Hematopoietic multipotent progenitor cell treated with erythropoietin and hydrocortisone succinate and interleukin-3 and kit ligand, for 17 days (in vitro differentiated cells): ENCODE measurements at places on chromosomes 16 and 17.

DNA sequence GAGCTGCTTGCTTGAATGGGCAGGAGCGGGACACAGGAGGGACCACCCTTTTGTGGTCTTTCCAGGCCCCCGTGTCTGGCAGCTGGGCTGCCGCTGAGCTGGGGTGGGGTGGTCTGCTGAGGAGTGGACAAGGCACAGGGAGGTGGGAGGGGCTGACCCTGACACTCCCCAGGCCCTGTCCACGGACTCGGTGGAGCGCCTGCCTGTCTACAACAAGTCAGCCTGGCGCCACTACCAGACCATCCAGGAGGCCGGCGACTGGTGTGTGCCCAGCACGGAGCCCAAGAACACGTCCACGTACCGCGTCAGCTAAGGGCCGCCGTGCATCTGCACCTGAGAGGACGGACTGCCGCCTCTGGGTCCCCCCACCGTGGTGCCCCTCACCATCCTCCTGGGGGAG is 14.6 kb downstream of the PDK2 start:
- DNase-seq = no peak

DNA sequence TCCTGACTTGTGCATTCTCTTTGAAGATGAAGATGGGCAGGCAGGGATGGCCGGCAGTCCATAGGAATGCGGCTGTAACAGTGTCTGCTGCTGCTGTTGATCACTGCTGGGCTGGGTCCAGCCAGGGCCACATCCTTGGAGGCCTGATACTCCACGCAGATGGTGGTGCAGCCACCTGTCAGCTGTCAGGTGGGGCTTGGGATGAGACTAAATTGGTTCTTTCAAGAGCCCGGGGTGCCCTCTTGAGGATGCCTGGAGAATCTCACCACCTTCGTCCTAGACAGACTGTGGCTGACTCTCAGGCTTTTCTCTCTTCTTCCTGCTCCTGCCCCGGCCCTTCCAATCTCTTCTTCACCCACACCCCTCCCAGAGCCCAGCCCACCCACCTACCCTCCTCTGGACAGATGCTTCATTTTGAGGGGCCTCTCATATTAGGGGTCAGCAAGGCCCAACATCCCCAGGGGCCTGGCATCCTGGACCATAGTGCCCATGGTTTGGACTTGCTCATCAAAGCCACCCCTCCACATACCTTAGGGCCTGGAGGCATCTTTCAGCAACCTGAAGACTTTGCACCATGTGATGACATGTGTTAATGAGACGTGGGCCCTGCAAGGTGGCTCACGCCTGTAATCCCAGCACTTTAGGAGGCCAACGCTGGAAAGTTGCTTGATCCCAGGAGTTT is 19.1 kb downstream of the OSBPL7 start:
- peak; percentile 63 for DNase-seq

GRCh38 chr16:70438969-70439862 is at the start of gene ST3GAL2:
TSS of gene ST3GAL2 (minus strand) at chr16:70439100. CDS start at chr16:70398530, 40,570 bp downstream.
- peak; percentile 93 for DNase-seq

- DNase-seq = no peak
These were observed 566.0 kb upstream of the PSMD7 start for GRCh38 chr16:73730481-73731090.

DNA sequence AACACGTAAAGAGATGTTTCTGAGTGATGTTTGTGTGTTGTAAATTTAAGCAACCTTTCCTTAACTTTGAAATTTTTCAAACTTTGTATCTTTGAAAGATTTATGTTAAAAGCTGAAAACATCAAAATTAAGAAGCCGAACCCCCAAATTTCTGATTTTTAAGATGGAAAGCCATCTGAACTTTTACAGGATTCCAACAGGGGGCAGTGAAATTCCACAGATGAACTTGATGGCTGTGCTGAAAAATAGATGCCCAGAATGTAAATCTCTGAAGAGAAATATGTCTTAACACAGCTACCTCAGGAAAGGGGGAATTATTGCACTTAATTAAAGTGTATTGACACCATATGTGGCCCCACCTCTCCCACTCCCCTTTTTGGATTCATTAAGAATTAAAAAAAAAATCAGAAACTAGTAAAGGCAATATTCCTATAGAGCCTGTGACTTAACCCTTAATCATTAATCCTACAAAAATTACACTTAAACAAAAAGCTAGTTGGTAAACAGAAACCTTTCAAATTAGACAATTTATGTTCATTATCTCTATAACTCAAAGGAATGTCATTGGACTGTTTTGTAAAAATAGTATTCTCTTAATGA is 597.9 kb downstream of the KCNJ2 start:
- DNase-seq = no peak

DNA sequence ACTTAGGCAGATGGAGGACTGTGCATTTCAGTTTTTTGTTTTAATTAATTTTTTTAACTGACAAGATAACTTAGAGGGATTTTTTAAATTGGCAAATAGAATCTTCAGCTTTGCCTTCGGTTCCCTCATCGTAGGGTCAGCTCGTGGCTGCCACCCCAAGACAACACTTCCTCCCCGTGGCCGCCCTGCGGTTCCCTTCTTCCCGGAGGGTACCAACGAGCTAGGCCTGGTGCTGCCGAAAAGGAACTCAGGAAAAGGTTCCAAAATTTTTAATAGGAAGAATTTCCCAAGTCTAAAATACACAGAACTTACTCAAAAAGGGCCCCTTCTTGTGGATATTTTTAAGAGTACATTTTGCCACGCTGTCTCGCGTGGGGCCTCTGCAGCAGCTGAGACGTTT is 210.4 kb upstream of the CHMP6 start:
- no peak for DNase-seq

- no peak for DNase-seq
These were observed 5.1 kb downstream of the LDAF1 start for GRCh38 chr16:21163576-21163975.

GRCh38 chr16:11506741-11507305 is 79.9 kb downstream of the LITAF start:
- DNase-seq = no peak

DNA sequence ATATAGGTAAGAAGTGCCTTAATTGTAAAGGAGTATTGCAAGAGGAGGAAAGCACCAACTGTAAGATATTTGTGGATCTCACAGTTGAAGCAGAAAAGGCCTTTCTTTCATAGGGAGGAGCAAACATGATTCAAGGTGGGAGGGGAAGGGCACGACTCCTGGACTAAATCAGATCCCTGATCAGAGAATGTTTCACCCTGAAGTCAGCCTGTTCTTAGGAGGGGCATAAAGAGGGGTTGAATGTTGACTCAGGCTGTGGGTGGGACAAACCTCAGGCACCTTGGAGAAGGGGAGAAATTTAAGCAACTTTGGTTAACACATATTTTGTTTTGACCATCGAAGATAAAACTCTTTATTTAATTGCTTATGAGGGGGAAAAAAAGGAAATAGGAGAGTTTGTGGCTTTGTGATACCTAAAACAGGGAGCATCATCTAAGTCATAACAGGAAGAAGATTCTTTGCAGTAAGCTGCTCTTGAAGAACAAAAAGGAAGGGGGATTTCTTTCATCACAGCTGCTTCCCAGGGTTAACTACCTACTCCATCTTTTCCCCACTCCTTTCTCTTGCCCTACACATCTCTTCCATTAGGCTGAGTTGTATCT is 158.6 kb upstream of the ZNF267 start:
- DNase-seq = no peak

DNA sequence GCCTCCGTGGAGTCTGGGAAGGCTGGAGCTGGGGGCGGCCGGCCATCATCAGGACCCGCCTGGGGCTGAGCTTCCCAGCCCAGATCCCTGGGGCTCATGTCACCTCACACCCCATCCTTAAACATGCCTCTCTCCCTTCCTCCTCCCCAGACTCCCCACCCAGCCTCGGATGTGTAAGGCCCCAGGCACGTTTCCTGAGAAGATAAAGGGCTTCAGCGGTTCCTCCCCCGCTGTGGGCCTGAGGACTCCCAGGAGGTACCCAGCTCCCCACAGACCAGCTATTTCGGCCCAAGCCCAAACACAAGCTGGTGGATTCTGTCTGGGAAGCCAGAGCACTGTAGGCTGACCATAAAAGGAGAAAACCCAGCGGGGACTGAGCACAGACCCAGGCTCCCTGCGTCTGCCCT is 49.2 kb downstream of the MYH11 start:
- no peak for DNase-seq

DNA sequence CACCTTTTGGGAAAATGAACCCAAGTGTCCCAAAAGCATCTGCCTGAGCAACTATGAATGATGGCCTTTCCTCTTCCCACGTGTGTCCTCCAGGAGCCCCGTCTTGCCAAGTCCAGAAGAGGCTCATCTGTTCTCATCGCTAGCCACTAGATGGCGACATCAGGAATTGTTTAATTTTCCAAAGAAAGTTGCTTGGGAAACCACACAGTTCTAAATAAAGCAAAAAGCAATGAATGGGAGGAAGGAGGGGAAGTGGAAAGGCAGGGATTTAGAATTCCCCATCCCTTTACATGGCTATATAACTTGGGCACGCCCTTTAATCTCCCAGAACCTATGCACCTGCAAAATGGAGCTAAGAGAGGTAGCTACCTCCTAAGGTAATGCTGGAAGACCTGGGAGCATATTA is 9.0 kb upstream of the CDH5 start:
- peak; percentile 27 for DNase-seq

- no peak for DNase-seq
These were observed 8.7 kb upstream of the FZD2 start for GRCh38 chr17:44548376-44549230.

DNA sequence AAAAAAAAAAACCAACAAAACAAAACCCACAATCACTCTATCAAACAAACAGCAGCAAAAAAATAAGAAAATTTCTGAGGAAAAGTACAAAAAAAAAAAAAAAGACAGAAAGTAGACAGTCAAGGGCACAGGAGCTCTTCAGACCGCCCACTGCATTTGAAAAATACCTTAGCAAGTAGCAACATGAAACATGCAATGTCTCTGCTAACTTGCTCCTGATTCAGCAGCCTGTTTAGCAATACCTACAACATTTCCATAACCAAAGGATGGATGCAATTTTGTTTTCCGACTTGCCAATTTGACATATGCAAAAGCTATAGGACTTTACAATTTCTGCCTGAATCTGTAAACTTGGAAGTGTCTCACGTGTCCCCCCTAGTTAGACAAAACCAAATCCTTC is 57.4 kb downstream of the SYNRG start:
- no peak for DNase-seq

DNA sequence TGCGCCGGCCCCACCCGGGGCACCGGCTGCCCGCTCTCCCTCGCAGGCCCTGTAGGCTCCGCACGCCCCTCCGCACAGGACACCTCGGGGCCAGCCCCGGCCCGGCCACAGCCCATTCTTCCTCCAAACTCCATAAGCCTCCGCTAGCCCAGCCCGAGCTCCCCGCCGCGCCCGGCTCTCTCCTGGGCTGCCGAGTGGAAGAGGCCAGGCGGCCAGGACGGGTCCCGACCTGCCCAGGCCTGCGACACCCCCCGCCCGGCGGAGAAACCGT is 397 bp downstream of the NCOR1 start:
- DNase-seq = no peak

DNA sequence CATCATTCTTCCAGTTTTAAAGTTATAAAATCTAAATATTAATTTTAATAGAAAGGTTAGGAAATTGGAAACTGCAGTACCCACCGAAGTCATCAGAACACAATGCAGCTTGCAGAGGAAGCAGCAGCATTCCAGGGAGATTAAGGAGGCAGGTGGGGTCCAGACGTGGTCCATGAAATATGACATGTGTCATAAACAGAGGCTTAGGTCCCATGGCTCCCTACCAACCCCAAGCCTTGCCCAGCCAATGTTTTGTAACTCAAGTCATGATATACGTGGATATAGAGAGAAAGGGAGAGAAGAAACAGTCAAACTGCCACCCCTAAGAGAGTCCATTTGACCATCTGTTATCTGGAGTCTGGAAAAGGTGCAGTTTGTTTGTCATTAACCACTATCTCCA is 670.0 kb downstream of the TOX3 start:
- no peak for DNase-seq

GRCh38 chr16:11233727-11234376 is 22.2 kb downstream of the SOCS1 start:
- DNase-seq = no peak

- DNase-seq = no peak
These were observed 985 bp upstream of the FZD2 start for GRCh38 chr17:44556166-44556831.

DNA sequence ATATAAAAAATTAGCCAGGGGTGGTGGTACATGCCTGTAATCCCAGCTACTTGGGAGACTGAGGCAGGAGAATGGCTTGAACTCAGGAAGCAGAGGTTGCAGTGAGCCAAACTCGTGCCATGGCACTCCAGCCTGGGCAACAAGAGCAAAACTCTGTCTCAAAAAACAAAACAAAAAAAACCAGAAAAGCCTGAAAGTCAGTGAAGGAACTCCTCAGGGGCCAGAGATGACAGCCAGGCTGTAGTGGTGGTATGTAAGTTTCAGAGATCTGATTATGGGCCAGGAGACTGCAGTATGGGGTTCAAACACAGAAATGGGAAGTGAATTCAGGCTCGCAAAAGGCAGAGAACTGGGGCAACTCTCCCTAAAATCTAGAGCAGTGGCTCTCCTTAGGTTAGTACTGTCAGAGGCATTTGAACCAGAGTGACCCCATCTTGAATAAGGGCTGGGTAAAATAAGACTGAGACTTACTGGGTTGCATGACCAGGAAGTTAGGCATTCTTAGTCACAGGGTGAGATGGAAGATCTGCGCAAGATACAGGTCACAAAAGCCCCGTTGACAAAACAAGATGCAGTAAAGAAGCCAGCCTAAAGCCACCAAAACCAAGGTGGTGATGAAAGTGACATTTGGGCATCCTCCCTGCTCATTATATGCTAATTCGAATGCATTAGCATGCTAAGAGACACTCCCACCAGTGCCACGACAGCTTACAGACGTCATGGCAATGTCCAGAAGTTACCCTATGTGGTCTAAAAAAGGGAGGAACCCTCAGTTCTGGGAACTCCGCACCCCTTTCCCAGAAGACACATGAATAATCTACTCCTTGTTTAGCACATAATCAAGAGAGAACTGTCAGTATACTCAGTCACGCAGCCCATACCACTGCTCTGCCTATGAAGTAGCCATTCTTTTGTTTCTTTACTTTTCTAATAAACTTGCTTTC is 120.2 kb upstream of the XYLT1 start:
- DNase-seq = no peak

GRCh38 chr16:5925850-5926249 is 828.3 kb upstream of the EEF2KMT start:
- no peak for DNase-seq

- DNase-seq = no peak
These were observed 4.7 kb downstream of the ITGAE start for GRCh38 chr17:3796110-3796821.

DNA sequence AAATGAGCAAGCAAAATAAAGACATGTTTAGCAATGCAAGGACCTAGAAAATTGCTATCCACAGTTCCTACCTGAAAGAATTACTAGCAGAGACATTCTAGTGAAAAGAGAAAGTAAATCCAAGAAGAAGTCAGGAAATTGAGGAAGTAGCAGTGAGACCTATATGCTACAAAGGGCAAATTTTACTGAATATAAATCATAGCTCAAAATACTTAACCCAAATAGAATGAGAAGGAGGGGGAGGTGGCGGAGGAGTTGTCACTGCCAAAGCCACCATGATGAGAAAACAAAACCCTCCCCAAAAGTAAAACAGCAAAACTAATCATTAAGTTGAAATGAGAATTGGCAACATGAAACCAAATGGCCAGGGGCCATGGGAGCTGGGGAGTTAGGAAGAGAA is 39.3 kb downstream of the PITPNM3 start:
- no peak for DNase-seq

- no peak for DNase-seq
These were observed 37.2 kb upstream of the NGFR start for GRCh38 chr17:49457564-49458535.

- no peak for DNase-seq
These were observed 203.1 kb downstream of the MSI2 start for GRCh38 chr17:57459286-57459915.

GRCh38 chr16:46775214-46775613 is 27.1 kb upstream of the MYLK3 start:
- DNase-seq = no peak

- DNase-seq = no peak
These were observed 42.9 kb downstream of the CCDC42 start for GRCh38 chr17:8701754-8702153.
